ENCODE measurements at places on chromosomes 5 and 9.

DNA sequence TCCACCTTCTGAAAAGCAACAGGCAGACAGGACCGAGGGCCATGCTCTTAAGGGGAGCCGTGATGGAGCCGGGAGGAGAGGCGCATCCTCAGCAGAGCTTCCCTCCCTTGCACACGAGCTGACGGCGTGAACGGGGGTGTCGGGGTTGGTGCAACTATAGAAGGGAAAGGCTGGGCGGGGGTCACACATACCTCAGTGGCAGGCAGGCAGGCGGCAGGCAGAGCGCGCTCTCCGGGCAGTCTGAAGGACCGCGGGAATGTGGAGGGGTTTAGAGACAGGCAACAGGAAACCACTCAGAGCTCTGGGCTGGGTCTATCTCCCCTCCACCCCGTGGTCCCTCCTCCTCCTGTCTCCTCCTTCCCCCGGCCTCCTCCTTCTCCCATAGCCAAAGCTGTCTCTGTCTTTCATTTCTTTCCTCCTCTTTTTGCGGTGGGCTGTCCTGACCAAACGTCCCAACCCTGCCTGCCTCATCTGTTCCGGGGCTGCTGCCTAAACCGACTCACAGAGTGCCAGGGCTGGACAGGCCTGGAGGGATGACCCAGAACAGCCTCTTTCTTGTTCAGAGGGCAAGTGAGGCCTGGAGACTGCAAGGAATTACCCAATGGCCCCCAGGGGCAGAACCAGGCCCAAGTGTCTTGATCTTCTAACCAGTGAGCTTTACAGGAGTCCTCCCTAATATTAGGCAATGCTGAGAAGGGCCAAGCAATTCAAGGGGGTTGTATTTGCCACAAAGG is at the start of gene SPARC:
SPARC (minus strand) TSS at position 242 of the 734 bp plus-strand sequence. CDS start 10,727 bp downstream, outside the sequence.
- DNase-seq: peak; percentile 94

DNA sequence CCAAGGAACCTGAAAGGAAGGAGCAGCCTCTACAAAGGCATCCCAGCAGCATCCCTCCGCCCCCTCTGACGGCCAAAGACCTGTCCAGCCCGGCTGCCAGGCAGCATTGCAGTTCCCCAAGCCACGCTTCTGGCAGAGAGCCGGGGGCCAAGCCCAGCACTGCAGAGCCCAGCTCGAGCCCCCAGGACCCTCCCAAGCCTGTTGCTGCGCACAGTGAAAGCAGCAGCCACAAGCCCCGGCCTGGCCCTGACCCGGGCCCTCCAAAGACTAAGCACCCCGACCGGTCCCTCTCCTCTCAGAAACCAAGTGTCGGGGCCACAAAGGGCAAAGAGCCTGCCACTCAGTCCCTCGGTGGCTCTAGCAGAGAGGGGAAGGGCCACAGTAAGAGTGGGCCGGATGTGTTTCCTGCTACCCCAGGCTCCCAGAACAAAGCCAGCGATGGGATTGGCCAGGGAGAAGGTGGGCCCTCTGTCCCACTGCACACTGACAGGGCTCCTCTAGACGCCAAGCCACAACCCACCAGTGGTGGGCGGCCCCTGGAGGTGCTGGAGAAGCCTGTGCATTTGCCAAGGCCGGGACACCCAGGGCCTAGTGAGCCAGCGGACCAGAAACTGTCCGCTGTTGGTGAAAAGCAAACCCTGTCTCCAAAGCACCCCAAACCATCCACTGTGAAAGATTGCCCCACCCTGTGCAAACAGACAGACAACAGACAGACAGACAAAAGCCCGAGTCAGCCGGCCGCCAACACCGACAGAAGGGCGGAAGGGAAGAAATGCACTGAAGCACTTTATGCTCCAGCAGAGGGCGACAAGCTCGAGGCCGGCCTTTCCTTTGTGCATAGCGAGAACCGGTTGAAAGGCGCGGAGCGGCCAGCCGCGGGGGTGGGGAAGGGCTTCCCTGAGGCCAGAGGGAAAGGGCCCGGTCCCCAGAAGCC is 30.8 kb downstream of the CD180 start:
- peak; percentile 96 for DNase-seq

DNA sequence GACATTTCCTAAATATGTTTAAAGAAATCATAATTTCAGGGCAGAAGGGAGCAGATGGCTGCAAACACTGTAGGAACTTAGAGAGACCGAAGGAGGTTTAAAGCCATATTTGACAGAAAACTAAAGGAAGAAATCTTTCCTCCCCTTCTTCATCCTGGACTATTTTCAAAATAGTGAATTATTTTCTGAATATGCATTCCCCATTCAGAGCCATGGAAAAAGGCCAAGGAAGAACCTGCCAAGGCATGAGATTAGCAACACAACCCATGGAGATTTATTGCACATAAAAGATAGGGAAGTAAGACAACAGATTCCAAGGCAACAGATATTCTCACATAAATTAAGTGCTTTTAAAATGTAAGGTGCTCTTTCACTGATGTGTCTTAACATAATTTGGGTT is 233.3 kb upstream of the ADAMTS16 start:
- DNase-seq: no peak

GRCh38 chr9:135500525-135501260 is at the start of gene MRPS2:
TSS of gene MRPS2 (plus strand) at chr9:135500682. CDS start at chr9:135500711, 29 bp downstream.
- peak; percentile 97 for DNase-seq

DNA sequence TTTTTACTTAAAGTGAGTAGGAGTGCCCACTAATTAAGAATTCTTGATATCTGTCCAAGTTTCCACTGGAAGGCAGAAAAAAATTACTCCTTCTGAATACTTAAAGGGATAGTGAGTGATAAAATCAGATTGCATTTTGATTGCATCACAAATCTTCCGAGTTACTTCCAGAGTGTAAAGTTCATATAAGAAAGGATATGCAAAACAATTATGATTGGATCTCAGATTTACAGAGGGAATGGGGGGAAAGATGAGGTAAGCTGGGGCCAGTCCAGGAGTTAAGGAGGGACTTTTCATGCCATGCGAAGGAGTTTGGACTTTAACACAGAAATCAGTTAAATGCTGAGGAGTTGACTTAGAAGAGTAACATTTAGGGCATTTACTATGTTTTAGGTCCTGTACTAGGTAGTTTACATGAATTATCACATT is 9.3 kb upstream of the RNF145 start:
- no peak for DNase-seq

DNA sequence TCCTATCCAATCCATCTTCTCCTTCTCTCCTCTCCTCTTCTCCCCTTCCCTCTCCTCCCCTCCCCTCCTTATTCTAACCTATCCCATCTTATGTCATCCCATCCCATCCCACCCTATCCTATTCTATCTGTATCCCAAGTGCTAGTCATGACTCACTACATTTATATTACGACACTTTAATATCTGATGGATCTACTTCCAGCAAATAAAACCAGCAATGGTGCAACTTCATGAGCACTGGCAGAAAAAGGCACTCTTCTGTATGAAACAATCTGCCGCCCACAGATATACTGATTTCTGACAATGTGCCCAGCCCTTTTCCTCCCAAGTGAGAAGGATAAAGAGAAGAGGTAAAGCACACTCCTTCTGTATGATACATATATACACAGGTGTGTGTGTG is 86.6 kb upstream of the ANKH start:
- no peak for DNase-seq

GRCh38 chr5:128764601-128765310 is 200.5 kb upstream of the SLC27A6 start:
- DNase-seq: no peak

GRCh38 chr9:73034962-73035361 is 82.1 kb upstream of the ALDH1A1 start:
- DNase-seq: no peak

Measured in endodermal cell (in vitro differentiated cells).